ENCODE measurements at places on chromosomes 7 and 10.

- DNase-seq = no peak
Observed at GRCh38 chr10:52437205-52437646, 123.1 kb downstream of the DKK1 start.

DNA sequence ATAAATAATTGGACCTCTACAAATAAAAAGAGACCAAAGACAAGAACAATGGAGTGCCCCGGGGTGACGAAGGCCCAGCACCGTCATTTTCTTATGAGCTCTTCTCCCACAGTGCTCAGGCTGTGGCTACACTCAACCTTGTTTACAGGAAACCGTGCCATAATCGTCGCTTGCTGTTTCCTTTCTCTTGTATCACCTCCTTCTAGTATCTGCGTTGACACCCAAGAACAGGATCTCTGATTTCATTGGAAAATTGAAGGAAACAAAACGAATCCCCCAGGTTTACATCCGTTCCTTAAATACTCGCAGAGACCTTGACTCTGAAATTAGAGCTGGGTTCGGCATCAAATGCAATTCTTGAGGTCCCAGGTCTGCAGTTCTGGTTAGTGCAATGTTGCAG, 1.7 kb upstream of the IGFBP3 start:
- no peak for DNase-seq

DNA sequence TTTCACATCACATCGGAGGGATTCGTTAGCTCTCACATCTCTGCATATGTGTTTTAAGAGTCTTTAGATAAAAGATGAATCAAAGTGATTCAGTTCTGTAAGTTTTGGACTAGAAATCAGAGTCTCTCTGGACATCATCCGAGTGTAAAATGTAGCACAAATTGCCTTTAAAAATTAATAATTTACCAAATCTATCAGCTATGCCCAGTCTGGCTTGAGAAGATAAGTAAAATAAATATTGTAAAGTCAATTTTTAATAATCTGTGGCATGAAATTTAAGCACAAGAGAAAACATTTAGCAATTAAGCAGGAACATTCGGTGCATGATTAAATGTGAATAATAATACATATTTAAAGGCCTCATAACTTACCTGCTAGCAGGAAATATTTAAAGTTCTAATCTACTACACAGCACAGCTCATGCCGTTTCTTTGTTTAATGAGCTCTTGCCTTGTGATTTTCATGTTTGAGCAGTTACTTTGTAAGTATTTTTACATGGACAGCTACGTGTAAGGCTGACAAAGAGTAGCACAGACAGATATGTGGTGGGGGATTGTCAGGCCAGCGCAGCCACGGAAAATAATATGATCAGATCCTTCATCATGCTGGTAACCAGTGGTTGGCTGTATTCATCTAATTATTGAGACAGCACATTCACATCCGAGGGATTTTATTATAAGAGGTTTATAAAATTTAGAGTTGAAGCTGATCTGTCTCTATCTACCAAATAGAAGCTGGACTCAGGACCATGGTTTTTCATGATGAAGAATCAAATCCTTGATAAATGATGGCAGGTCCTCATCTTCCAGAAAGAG, 317.3 kb downstream of the ADARB2 start:
- DNase-seq = no peak

DNA sequence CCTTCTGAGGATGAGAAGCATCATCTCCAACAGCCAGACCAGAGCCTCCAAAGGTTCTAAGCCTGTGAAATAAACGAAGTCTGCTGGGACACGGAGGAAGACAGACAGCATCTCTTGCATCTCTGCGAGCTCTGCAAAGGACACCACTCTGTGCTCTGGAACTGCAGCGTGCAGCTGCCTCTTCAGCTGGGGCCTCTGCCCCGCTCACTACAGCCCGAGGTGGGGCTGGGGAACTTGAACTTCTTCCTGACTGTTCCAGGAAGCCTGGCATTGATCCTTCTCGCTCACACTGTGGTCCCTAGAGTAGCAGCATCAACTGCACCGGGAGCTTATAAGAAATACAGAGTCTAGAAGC, 163.3 kb downstream of the USP6NL start:
- DNase-seq = no peak

- DNase-seq = no peak
Observed at GRCh38 chr7:121510302-121510701, 114.2 kb upstream of the FAM3C start.
